ENCODE measurements at places on chromosomes 11 and 22.

DNA sequence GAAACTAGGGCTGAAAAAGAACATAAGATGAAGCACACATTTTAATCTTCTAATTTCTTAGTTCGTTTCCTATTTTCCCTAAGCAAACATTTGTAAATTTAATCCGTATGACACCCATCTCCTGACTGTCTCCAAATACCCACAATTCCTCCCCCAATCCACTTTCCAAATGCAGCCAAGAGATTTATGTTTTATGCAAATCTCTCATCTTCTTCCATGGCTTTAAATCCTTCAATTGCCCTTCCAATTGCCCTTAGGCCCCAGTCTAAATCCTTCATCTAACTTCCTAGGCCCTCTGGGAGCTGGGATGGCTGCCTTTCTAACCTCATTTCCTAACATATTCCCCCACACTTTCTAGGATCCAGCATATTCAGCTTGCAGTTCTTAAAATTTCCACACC, 18.0 kb upstream of the POU2AF1 start:
- no peak for DNase-seq

DNA sequence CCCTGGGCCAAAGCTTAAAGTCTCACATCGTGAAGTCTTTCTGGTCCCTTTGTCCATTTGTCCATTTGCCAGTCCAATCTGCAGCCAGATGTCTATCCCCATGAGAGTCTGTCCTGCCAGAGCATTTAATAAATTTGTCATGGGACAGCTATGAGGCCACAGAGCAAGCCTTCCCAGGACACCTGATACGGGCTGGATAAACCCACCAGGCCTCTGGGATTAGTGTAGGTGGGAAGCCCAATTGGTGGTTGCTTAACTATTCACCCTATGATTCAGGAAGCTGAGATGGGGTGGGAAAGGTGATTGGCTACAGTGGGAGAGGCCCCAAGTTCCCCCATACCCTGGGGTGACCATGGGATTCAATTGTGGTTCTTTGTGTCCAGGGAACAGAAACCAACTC, 39.9 kb downstream of the MYEOV start:
- DNase-seq = no peak

DNA sequence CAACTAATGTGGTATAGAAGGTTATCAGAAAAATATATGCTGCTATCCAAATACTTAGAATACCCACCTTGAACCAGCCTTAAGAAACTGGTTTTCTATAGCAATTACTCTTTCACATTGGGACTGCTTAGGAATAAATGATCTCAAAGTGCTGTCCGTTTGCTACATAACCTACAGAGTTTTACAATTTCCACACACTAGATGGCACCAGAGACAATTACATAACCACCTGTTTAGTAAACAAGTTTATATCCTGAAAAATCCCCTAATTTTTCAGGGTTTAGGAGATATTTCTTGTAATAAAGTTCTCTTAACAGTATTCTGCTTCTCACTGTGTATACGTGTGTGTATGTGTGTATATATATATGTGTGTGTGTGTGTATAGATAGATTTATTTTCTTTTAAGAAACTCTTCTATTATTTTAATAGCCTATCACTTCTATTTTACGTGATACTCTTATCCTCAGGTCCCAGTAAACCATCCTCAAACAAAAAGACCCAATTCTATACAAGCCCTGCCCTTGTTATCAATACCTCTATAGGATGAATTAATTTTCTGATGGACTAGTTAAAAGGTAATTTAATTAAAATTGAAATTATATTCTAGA, 6.7 kb upstream of the OR5I1 start:
- DNase-seq = no peak

GRCh38 chr11:113332638-113333329, 18.4 kb downstream of the TTC12 start:
- DNase-seq = no peak

- no peak for DNase-seq
These were observed 697.6 kb downstream of the KCNA4 start for GRCh38 chr11:29319210-29319609.

DNA sequence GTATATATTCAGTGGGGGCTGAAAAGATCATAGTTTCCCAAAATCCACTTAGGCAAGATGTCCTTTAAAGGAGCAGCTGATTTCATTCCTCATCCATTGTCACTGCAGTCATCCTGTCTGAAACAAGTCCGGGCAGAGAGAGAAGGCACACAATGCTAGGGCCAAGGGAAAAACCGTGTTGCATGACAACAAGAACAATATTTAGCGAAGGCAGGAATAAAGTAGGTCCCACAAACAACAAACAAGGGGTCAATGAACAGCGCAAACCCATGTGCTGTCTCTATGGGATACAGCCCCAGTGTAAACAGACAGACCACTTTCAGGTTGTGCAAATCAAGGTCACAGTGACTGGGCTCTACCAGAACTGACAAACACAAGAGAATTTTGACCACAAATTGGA, 9.0 kb downstream of the PAMR1 start:
- no peak for DNase-seq

GRCh38 chr11:69287968-69288882, 5.7 kb upstream of the MYEOV start:
- no peak for DNase-seq
